ENCODE measurements at places on chromosomes 1 and 21.
A peak's percentile ranks its signal among the peaks of the same experiment; 100 is the strongest.

- no peak for DNase-seq
These were observed 764 bp upstream of the SUMO3 start for GRCh38 chr21:44818640-44819011.

GRCh38 chr1:243179720-243180119 is 75.4 kb downstream of the CEP170 start:
- DNase-seq: no peak

DNA sequence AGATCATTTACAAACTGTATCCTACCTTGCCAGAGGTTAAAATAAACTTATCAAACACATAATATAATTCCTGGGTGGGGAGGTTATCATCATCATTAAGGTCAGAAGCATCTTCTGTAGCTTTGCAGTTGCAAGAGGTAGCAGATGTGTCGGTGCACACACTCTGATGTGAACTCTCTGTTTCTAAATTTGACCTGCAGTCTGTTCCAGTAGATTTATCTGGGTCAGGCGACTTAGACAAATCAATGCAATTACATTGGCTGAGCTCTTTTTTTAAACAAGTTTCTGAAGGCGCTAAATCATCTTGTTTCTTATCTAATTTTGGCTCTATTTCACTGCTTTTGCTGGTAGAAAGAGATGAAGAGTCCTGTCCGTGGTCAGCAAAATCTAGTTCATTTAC is 70.4 kb downstream of the PRPF38A start:
- DNase-seq: no peak

DNA sequence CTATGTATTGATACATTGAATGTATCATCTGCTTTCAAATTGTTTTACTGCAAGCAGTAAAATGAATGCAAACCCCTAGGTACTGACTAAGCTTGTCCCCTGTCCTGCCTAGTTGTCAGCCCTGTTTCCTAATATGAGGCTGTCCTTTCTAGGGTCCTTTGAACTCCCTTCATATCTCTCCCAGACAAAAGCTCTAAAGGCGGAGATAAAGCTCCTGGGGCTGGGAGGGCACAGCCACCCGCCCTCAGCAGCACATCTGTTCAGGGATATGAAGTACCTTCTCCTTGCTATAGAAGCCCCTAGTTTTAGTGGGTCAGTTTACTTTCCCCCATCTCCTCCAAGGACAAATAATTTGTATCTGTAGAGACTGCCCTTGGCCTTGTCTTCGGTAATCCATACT is 93.1 kb upstream of the ETS2 start:
- DNase-seq: no peak

GRCh38 chr1:66495495-66495894 is 38.5 kb upstream of the SGIP1 start:
- DNase-seq: no peak

DNA sequence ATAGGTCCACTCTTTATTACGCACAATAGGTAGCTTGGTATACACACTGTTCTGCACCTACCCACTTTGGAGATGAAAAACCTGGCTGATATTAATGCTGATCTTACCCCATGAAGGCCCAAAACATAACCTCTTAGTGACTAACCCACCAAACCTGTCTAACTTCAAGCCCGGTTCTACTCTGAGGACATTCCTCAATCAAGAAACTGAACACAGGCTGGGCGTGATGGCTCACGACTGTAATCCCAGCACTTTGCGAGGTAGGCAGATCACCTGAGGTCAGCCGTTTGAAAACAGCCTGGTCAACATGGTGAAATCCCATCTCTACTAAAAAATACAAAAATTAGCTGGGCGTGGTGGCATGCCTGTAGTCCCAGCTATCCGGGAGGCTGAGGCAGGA is 50.5 kb downstream of the EYA3 start:
- no peak for DNase-seq

DNA sequence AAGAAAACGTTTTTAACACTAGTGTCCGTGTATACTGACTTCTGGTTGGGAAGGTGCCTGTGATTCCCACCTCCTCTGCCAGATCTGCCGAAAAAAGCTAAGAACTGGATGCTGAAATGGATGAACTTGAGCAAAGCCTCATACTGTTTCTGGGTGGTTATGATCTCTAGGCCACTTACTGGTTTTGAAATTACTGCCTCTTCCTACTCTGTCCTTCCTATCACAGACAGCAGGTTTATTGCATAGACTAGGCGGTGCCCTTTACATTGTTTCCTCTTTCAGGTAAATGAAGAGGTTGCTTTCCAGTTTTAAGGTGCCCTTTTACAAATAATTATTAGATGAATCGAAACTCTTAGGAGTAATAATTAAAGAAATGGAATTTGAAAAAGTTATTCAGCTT is 27.5 kb downstream of the PEX14 start:
- DNase-seq: no peak

DNA sequence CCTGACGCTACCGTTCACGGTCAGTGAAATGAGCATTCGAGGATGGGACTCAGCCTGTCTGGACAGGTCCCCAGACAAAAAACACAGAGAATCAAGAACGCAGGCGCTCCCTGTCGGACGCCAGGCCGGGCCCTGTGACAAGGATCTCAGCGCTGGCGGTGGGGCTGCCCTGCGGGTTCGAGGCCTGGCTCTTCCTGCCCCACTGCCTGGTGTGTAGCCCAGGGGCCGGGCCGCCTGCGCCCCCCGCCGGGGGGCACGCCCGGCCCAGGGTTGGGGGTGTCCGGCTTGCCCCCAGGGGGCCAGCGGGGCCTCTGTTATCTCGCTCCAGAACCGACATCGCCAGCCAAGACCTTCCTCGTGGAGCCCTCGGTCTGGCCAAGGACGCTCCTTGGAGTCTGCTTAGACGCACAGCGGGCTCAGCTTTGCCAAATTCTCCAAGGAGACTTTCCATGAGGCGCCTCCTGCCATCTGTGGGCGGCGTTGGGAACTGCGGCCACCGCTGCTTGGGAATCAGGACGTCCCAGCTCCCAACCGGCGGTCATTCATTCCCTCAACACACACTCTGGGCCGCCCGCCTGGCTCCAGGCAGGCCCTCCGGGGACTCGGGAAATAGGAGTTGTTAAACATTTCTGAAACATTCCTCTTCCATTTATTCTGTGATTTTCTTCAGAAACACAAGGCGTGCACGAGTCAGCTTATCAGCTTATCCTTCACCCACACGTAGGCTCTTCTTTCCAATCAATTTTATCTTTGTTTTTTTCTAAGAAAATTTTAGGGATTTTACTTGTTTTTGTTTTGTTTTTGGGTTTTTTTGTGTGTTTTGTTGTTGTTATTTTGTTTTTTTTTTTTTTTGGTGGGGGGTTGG is 11.3 kb upstream of the RIPK4 start:
- DNase-seq: peak; percentile 51
